ENCODE measurements at places on chromosomes 7 and 10.

DNA sequence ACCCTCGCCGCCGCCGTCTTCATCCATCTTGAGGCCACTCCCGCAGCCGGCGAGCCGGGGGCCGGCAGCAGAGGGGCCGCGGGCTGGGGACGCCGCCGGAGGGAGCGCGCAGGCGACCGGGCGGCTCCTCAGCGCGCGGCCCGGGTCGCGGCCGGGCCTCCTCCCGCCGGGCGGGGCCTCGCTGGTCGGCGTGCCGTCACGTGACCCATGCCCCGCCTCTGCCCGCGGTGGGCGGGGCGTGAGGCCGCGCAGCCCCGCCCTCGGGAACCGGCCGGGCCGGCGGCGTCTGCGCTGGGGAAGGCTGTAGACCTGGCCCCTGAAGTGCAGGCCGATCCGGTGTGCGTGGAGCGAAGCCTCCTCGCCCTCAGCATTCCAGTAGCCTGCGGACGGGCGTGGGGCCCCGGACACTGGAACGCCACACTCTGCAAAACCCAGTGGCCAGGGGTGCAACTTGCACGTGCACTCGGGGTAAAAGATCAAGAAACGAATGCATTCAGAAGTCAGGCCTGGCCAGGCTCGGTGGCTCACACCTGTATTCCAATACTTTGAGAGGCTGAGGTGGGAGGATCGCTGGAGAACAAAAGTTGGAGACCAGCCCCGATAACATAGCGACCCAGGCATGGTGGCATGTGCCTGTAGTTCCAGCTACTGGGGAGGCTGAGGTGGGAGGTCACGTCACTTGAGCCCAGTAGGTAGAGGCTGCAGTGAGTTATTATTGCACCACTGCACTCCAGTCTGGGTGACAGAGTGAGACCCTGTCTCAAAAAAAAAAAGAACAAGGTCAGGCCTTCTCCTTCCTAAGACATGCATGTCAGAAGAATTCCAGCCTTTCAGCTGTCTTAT, at the start of gene CYTH3:
Gene CYTH3 (minus strand): TSS at position 144 of the 843 bp plus-strand sequence. CDS start 117 bp downstream, at position 27.
- peak; percentile 100 for DNase-seq

DNA sequence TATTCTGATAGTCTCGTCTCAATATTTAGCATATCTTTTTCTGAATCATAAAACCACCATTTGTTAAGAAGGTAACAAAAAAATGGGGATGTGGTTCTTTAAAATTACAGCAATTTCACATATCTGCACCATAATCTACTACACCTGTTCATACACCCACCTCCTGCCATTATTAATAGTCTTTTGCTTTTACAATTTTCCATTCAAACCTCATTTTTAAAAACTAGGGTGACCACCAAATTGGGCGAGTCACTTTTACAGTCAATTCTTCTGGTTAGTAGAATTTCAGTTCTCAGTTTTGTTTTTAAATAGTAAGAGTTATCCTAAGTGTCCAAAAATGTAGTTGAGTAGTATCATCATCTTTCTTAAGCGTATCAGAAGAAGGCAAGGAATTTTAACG, 48.4 kb upstream of the GSAP start:
- no peak for DNase-seq

- DNase-seq: no peak
Observed at GRCh38 chr10:91590904-91591796, 41.7 kb downstream of the PPP1R3C start.

DNA sequence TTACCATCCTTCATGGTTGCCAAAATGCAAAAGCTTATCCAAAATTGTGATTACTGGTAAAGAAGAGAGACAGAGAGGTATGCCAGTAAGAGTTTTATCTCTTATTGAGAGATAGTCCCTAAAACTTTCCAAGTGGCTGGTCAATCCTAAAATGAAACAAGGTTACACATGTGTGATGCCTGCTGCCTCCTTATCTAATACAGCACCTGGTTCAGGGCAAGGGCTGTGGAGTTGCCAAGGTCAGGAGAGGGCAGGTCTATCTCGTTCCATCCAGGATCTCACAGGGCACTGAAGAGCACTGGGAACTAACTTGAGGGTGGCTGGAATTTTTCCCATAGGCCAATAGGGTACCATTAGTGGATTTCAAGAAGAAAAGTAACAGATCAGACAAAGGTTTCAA, 18.3 kb downstream of the VOPP1 start:
- no peak for DNase-seq

- DNase-seq: no peak
Observed at GRCh38 chr7:148700661-148701064, 2.0 kb downstream of the CUL1 start.
